GM13977 (cell line): ENCODE measurements at places on chromosomes 3 and 15.

DNA sequence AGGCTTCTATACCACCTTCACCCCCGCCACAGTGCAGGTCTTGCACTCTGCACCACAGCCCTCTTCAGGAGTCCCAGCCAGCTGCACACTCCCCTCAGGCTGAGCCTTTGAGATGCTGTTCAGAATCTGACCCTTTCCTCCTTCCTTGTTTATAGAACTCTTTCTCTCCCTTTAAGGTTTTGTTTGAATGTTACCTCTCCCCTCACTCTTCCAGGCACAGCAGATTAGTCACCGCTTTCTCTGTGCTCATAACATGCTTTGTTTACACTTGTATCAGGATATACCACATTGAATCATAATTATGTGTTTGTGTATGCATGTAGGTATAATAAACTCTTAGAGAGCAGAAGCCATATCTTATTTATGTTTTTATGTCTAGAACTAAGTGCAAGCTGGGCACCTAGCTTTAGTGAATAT lies 168.4 kb upstream of the BCL6 start:
- no peak for DNase-seq

GRCh38 chr3:62935793-62936192 lies 60.6 kb upstream of the CADPS start:
- no peak for DNase-seq

DNA sequence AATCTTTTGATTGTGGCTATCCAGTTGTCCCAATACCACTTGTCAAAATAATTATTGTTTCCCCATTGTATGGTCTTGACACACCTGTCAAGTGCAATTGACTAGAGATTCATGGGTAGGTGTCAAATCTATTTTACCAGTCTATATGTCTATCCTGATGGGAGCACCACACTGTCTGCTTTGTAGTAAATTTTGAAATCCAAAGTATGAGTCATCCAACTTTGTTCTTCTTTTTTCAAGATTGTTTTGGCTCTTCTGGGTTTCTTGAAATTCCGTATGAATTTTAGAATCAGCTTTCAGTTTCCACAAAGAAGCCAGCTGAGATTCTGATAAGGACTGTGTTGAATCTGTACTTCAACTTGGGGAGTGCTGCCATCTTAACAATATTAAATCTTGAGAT lies 71.9 kb downstream of the CSNK1G1 start:
- DNase-seq: no peak

DNA sequence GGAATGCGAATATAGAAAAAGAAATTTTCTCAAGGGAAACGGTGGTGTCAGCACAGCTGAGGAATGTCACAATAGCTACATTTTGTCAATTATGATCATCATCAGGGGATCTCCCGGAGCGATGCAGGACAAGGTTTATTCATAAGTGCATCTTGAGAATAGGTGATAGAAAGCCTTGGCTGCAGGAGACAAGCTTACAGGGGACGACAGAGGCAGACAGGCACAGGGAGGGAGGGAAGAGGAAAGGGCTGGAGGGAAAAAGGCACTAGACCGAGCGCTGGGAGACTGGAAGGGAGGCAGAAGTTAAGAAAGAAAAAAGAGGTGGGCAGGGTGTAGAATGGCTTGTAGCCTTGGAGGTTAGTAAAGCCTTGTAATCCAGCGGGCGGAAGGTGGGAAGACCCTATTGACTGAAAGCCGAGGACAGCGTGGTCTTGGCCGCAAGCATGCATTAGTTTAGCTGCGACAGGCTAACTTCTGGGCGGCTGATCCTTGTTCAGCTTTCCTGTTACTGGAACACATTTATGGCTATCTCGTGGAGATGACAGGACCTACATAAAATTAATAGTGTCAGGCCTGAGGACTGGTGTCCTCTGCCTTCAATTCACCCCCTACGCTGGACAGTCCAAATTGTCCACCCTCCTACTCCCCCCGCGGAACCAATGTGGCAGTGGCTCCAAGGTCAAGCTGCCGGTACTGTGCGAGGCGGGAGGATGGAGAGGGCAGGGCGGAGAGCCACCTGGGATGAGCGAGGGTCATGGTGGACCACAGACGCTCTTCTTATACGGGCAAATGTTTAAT lies 1.4 kb upstream of the NECTIN3 start:
- no peak for DNase-seq

DNA sequence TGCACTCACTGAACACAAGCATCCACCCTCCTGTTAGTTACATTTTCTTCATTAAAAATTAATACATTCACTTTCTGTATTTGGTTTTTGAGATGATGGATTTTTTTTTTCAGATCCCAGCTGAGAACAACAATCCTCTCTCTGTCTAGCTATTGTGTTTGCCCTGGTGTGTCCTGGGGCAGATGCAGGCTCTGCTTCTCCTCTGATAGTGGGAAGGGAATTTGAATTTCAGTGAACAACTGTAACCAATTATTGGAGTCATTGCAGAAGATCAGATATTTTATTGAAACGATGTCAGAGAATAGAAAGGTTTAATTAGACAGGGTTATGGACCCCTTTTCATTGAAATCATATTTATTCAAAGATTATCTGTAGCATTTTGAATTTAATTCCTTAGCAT lies 33.1 kb upstream of the RYR3 start:
- DNase-seq: no peak

DNA sequence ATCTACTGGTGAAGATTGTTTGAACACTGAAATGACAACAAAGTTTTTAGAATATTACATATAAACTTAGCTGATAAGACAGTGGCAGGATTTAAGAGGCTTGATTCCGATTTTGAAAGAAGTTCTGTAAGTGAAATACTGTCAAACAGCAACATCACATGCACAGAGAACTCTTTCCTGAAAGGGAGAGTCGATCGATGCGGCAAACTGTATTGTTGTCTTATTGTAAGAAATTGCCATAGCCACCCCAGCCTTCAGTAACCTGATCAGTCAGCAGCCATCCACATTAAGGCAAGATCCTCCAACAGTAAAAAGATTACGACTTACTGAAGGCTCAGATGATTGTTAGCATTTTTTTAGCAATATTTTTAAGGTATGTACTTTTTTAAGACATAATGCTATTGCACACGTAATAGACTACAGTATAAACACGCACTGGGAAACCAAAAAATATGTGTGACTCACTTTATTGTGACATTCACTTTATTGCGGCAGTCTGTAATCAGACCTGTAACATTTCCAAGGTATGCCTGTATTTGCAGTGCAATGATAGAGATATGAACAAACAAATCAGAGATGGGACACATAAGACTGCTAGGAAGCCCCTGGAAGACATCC lies 225.6 kb upstream of the UBE2E1 start:
- DNase-seq: no peak

DNA sequence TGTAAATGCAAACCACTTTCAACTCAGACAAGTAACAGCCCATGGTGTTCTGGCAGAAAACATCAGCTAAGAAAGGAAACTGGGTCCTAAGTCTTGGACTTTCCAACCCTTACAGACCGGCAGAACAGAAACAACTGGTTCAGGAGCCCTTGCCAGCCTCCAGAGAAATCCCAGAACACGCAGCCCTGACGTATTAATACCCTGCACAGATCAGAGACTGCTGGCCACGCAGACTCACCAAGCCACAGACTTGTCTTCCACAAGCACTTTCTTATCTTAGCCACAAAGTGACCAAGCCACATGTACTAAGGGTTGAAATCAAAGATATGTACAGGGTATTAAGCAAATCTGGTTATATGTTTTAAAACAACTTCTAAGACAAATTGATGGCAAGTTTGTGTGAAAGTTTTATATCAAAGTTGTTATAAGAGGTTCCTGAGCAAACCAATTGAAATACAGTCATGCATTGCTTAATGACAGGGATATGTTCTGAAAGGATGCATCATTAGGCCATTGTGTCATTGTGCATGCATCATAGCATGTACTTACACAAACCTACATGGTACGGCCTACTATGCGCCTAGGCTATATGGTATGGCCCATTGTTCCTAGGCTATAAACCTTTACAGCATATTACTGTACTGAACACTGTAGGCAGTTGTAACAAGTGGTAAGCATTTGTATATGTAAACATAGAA lies 36.8 kb downstream of the BTD start:
- DNase-seq: no peak

- DNase-seq: peak; percentile 15
Measured at GRCh38 chr15:77186594-77187011, 115.7 kb upstream of the TSPAN3 start.

- peak; percentile 31 for DNase-seq
Measured at GRCh38 chr3:113802795-113803455, 35.7 kb upstream of the GRAMD1C start.

- DNase-seq: no peak
Measured at GRCh38 chr3:56192001-56192400, 276.3 kb downstream of the ERC2 start.

DNA sequence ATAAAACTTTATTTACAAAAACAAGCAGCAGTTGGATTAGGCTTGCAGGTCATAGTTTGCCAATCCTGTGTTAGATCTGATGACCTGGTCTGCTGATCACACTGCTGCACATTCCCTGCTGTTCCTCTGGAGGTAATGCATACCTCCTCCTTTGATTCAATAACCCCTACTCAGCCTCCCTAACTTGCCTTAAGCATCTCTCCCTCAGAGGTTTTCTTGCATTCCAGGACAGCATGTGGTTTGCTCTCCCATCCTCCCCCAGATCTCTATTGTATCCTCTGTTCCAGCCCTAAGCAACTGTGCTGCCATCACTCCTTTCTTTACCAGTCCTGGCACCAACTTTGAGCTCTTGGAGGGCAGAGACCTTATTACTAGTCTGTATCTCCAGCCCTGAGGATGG lies 63.4 kb downstream of the CACNA2D3 start:
- DNase-seq: no peak

GRCh38 chr3:116339441-116340028 lies 105.8 kb downstream of the LSAMP start:
- no peak for DNase-seq

DNA sequence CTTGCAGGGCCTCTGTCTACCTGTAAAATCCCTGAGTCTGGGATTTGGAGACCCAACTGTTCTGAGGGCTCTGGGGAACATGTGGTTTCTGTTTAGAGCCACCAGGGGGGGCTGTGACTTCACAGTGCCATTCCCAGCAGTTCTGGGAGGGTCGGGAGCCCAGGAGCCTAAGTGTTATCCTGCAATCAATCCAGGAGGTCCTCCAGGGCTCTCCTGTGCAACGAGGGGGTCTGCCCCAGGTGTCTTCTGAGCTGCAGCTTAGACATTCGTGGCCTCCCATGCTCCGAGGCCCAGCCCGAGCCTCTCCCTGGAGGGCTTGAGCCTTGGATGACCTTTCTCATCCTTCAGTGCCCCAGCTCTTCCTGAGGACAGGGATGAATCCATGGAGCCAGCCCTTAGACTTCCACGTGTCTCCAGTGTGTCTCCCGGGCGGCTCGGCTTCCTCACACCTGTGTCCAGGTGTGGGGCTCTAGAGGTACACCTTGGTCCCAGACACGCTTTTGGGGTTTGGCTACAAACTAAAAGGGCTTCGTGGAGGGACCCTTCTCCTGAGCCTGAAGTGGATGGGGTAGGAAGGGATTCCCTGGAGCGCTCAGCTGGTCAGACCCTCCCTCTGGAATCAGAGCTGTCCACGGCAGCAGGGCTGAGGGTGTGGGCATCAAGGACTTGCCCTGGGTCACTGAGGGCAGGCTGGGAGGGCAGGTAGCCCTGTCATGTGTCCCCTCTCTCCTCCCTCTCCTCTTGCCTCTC lies 20.3 kb upstream of the ABTB1 start:
- DNase-seq: peak; percentile 76

GRCh38 chr3:105580296-105580965 lies 213.7 kb downstream of the ALCAM start:
- DNase-seq: no peak

- DNase-seq: no peak
Measured at GRCh38 chr3:42960282-42960681, 18.8 kb upstream of the GASK1A start.

DNA sequence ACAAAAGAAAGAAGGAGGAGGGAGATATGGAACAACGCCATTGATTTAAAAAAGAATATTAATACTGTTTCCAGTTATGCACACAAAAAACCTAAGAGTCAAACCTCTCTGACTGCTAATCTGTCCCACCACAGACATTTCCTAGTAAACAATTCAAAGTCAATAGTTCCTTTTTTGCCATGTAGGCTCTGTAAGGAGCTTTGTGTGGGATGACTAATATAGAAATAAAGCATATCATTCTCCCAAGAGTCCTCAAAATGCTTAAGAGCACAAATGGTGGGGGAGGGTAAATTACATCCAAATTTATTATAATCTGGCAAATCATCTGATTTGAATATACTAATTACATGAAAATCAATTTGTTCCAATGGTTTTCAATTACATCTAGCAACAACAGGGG lies 155.9 kb upstream of the CNTN4 start:
- DNase-seq: no peak

DNA sequence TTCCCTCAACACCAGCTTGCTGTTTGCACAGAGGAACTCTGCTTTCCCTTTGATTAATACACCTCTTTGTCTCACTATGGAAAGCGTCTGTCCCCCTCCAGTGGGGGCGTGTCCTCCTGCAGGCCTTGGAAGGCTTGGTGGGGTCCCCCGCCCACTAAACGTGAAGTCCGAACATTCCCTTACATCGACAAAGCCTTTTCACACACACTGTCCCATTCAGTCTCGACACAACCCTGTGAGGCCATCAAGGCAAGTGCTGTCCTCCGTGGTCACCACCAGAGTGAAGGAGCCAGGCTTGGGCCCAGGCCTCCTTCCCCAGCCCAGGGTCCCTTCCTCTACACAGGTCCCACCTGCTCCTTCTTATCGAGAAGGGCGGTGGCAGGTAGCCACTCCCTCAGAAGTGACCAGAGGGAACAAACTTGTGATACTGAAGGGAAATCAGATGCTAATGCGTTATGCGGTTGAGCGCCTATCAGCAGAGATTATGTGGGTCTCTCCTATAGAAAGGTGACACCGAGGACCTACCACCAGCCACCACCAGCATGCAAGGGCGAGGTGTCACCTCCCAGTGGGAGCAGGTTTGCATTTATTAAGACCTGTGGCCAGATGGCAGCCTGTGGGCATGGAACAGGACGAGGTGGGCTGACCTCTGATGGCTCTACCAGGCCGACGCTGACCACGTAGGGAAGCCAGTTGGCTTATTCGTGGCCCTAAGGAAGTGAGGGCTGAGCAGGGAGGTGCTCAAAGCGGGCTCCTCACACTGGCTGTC lies 6.6 kb downstream of the NRROS start:
- DNase-seq: no peak
